ENCODE measurements at places on chromosomes 7 and 10.
A peak's percentile ranks its signal among the peaks of the same experiment; 100 is the strongest.

DNA sequence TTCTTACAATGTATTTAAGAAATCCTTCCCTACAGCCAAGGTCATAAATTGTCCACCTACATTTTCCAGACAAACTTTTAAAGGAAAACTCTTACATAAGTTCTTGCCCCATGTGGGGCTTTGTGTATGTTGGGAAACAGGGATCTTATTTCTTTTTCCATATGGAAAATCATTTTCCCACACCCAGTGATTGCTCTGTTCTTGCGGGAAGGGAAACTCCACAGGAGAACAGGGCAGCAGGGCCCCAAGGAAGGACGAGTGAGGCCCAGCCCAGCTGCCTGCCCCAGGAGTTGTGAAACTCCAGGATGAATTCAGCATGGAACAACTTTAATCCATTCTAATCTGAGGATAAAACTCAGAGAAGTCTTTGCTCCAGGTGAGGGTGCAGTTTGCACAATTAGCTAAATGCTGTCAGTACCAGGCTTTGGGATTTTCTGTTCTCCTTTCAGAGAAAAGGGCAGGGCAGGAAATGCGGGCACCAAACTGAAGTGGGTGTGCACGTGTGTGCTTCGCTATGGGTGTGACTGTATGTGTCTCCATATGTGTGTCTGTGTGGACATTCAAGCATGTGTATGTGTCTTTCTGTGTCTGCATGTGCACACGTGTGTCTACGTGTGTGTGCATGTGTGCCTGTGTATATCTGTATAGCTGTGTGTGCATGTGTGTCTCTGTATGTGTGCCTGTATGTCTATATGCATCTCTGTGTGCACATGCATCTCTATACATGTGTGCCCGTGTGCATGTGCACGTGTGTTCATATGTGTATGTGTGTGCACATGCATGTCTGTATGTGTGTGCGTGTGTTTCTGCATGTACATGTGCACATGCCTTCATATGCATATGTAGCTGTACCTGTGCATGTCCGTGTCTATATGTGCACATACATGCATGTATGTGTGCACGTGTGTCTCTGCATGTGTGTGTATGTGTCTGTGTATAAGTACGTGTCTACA lies 102.0 kb upstream of the FAM20C start:
- peak; percentile 50 for DNase-seq

- no peak for DNase-seq
These were observed 25.8 kb upstream of the ADRB1 start for GRCh38 chr10:114017873-114018272.

DNA sequence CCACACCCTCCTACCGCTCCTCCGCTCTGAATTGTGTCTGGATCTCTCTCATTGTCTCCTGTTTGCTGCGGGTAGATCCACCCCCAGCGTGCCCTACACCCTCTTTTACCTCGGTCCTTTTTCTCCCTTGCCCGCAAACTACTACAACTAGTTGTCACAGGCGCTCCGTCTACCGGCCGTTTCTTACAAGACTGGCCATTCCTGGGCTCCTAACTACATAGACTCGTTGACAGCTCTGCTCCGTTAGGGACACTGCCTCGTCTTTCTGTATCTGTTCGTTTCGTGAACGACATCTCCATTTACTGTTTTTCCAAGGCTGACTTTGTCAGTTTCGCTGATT lies 786 bp downstream of the TAF3 start:
- peak; percentile 48 for DNase-seq

GRCh38 chr7:129240119-129240820 lies 15.4 kb downstream of the AHCYL2 start:
- no peak for DNase-seq

DNA sequence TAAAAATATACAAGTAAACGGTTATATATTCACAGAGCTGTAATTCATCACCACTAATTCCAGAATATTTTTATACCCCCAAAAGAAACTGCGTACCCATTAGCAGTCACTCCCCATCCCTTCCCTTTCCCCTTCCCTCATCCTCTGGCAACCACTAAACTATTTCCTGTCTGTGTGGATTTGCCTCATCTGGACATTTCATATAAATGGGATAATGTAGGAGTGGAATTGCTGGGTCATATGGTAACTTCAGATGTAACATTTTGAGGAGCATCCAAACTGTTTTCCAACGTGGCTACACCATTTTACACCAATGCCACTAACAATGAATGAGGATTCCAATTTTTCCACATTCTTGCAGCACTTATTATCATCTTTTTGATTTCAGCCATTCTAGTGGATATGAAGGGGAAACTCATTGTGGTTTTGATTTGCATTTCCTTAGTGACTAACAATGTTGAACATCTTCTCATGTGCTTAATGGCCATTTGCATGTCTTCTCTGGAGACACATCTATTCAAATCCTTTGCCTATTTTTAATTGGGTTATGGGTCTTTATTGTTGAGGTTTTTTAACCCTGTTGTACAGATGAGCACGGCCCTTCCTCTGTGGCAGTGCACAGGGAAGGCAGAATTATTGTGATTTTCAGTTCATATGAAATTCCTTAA lies 79.2 kb downstream of the RBM20 start:
- DNase-seq, result no peak

- DNase-seq, result no peak
These were observed 104.6 kb downstream of the HIPK2 start for GRCh38 chr7:139673230-139673629.

GRCh38 chr7:38198366-38198765 lies 20.3 kb downstream of the STARD3NL start:
- no peak for DNase-seq

All from inflammatory macrophage treated with lipopolysaccharide for 1 hour (primary cell).